NCI-H1694 (cell line): ENCODE measurements at places on chromosomes 11 and 22.

DNA sequence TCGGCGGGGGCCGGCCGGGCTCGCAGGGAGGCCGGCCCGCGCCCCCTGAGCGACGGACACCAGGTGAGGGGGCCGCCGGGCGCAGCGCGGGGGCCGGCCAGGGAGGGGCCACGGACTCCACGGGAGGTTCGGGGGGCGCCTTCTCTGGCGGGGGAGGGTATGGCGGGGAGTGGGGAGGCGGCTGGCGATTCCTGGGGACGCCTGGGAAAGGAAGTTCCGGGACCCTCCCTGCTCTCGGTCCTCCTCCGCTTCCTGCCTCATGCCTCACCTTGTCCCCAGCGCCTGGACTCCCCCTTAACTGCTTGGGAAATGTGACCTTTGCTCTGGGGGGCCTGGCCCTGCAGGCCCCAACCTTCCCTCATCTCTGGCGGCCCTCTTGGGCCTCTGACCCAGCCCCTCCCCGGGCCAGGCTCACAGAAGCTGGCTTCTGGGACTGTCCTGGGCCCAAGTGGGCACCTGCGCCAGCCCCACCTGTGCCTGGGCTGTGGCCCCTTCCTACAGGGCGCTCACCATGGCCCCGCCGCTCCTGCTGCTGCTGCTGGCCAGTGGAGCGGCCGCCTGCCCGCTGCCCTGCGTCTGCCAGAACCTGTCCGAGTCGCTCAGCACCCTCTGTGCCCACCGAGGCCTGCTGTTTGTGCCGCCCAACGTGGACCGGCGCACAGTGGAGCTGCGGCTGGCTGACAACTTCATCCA lies 516 bp downstream of the LRFN4 start:
- DNase-seq = no peak

DNA sequence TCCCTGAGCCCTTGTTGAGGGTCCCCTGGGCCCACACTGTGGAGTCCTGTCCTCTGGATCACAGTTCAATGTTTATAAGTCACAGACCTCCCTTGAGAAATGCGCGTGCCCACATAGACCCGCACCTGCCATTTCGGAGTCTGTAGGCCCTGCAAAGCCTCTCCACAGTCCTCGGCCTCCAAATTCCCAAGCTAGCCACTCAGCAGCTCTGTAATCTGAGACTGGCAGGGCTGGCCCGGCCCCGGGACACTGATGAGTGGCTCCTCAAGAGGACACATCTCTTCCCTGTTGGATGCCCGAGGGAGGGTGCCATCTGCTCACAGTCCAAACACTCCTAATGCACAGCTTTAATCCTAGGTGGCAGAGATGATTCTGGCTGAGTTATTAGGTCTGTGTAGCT lies 39.1 kb downstream of the B3GAT1 start:
- peak; percentile 45 for DNase-seq

- no peak for DNase-seq
These were observed 47.1 kb downstream of the CWC15 start for GRCh38 chr11:94926271-94926625.

DNA sequence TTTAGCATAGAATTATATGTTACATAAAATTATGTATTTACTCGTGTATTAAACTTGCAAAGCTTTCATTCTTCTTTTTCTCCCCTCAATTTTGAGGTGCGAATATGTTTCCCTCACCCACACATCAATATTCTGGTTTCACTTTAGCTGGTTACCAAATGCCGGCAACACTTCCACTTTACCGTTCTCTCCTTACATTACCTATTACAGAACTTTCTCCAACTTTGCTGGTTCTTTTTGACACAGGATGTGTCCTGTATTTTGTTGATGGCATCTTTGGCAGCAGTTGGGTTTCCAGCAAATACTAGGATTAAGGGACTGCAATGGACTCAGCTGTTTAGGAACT lies 84.9 kb downstream of the PRR5L start:
- DNase-seq = no peak

DNA sequence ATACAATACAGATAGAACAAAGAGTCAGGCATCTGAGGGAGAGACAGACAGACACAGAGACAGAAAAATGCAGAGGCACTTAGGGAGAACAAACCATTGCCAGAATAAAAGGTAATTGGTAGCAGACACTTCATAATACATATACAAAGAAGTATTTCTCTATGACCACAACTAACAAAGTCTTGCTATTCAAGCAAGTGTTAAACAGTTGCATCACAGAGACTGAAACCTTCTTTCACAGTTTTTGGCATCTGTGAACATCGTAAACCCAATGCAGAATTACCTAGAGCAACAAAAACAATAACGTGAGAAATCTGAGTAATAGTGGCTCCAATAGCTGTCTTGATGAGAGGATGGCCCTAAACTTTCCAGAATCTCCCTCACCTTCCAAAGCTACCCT lies 116.4 kb downstream of the BLID start:
- DNase-seq = no peak

GRCh38 chr11:15159085-15159484 lies 44.4 kb downstream of the INSC start:
- no peak for DNase-seq
